Activated CD8-positive, alpha-beta T cell treated with anti-CD3 and anti-CD28 coated beads for 36 hours (primary cell): ENCODE measurements at places on chromosomes 11 and 22. TPM values are rescaled to one million over a fixed set of nuclear protein-coding genes. Genes with fewer than 3 reads are reported as not detected.

CCDC88B gene
- total RNA-seq = 65.8 TPM

OTUB1 gene
- total RNA-seq = 73.9 TPM

RBFOX2 gene
- total RNA-seq = 3.3 TPM

SCUBE2 gene
- total RNA-seq = not detected

TRIM48 gene
- total RNA-seq = not detected

FGF19 gene
- not detected for total RNA-seq

RNH1 gene
- 105 TPM for total RNA-seq

- DNase-seq = no peak
Observed at GRCh38 chr11:61080526-61080925, 21.8 kb upstream of the CD5 start.

- DNase-seq = no peak
Observed at GRCh38 chr22:23657727-23658126, 25.6 kb upstream of the DRICH1 start.

DNA sequence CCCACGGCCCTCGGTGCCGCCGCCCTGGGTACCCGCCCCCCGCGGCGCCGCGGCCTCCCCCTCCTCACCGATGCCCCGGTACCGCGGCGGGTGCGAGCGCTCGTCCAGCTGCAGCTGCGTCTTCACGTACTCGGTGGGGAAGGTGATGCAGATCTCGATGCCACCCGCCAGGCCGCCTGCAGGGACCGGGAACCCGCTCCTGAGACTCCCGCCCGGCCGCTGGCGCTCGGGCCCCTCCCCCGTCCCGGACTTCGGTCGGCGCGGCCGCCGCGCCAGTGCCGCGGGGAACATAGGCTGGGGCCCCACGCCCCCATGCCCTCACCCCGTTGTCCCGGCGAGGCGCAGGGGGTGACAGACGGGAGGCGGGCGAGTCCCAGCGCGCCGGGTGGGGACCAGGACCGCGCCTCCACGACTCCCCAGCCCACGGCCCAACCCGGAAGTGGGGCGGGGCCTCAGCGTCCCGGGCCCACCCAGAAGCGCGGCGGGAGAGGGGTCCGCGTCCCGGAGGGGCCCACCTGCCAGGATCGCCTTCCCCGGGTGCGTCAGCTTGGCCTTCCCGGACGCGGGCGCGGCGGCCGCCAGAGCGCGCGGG, 375 bp downstream of the SLC25A1 start:
- peak; percentile 55 for DNase-seq

DNA sequence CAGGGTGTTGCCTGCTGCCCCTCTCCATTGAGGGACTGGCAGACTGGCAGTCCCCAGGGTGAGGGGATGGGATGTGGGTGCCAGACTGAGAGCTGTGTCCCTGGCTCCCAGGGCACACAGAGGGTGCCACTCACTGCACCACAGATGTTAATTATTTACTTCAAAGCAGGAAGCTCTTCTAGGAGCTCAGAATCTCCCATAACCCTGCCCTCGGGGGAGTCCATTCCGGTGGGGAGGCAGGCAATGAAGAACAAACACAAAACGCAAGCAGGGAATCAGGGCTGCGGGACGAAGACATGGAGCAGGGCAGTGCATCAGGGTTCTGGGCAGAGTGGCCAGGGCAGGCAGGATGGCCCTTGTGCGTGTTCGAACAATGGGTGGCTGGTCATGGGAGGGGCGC, 24.4 kb upstream of the FLRT1 start:
- DNase-seq = no peak

DNA sequence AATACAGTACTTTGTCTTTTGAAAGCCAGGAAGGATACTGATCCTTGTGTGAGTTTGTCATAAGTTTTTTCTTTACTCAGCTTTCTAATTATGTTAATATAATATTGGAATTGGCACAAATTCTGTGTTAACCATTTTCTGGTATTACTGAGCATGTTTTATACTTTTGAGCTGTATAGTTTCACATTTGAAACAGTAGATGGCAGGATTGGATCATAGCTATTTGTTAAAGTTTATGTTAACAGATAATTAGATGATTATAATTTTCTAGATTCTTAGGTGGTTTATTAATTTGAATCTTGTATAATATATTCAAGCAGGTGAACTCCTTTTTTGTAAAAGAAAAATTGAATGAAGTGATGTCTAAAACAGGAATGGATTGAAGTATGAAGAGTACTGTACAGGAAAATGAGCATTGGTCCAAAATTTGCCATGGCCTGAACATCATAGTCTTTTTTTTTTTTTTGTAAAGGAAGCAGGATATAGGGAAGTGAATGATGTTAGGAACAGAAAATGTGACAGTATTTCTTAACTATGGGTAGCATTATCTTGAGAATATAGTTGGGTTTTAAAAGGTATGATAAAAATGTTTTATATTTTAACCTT, 102.0 kb downstream of the CYP2R1 start:
- DNase-seq = no peak

DNA sequence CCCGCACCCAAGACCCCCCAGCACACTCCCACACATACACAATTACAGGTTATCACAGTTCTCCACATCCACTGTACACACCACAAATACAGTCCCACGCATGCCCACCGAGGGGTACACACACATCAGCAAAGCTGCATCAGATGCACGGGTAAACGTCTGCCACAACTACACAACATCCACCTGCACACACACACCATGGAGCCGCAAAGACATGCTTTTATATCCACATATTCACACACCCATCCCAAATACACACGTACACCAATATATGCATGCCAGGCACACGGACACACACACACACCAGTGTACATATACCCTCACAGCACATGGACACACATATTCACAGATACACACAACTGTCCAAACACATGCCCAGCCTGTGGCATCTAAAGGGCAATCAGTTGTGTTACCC, 5.4 kb upstream of the KCNJ4 start:
- DNase-seq = no peak

DNA sequence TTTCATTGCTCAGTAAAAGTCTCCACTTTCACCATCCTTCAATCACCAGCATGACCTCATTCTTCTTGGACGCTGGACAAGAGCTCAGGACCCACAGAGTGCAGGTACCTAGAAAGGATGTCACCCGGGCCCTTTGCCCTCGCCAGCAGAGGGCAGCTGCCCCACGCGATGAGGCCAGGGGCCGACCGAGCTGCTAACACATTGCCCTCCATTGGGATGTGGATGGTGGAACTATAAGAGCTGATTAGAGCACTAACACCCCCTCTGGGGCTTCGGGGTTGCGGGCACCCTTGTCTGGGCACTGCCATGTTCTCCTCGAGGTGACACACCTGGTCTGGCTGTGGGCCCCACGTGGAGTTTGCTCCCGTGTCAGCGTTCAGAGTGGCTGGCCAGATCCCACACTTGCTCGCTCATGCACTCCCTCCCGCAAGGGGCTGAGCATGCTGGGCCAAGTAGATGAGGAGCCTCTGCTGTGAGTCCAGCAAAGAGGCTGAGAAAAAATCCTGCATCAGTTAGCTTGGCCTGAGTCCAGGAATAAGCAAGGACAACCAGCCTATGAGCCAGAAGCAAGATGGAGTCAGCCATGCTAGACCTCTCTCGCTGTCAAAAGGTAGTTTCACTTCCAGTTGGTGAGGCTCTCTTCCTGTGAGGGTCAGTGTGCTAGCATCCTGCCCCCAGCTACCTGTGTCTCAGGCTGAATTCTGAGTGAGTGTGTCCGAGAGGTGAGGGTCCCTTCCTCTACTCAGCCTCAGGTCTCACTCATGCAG, 9.8 kb downstream of the KRTAP5-6 start:
- DNase-seq = peak; percentile 52

GRCh38 chr11:111665777-111666176, 63.5 kb downstream of the SIK2 start:
- DNase-seq = peak; percentile 12

DNA sequence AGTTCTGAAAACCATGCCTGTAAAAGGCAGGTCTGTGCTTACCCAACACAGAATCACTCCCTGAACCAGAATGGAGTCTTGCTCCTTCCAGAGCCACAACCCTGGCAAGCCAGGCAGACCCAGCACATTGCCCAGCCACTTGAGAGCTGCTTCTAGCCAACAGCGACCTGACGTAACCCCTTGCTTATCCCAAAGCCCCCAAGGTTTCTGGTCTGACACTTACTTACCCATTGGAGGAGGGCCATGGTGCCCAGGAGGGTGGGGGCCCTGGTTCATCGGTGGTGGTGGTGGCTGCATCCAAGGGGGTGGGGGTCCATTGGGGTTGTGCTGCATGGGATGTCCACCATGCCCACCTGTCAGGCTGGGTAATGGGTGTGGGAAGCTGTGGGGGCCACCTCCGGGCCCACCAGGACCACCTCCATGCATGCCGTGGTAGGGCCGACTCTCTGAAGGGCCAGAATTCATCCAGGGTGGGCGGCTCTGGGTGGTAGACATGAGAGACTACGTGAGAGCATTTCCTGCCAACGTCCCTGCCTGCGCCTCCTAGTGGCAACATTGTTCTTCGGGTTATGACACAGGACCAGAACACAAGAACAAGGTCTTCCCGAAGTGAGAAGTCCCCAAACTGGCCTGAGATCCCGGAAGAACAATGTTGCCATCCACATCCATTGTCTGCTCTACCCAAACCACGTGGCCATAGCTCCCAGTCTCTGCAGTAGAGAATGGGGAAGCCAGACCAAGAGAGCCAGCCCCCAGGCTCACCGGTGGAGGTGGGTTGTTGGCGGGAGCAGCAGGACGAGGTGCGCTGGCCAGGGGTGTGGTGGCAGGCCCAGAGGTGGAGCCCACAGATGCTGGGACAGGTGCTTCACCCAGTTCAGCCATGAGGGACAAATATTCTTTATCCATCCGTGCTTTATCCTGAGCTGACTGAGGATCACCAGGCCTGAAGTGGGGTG, 7.8 kb upstream of the PYGM start:
- DNase-seq = peak; percentile 95

GRCh38 chr11:120540744-120541465, 29.4 kb downstream of the GRIK4 start:
- DNase-seq = no peak

DNA sequence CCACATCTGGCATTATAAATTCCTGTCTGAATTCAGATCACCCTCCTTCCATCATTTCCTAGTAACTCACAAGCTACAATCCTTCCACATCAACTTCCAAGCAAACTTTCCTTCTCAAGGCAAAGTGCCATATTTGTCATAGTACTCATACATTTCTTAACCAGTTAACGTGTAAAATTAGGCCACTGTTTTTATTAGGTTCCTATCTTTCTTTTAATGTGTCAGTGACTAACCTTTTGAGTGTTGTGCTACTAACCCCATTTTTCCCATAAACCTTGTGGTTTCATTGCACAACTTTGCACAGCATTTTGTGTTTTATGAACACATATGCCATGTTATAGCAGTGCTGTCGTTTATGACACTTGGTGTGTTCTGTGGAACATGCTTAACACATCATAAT, 90.1 kb downstream of the KIF18A start:
- no peak for DNase-seq
